ENCODE measurements at places on chromosomes 12 and 14. TPM values are rescaled to one million over a fixed set of nuclear protein-coding genes. Genes with fewer than 3 reads are reported as not detected.

LMNTD1 gene
- not detected for total RNA-seq

SPATA7 gene
- 3.3 TPM for total RNA-seq

SPIC gene
- not detected for total RNA-seq

ATF1 gene
- total RNA-seq, result 42.4 TPM

MEG3 gene
- total RNA-seq, result not detected

TAS2R9 gene
- total RNA-seq, result not detected

LRRC10 gene
- total RNA-seq, result not detected

SLC2A14 gene
- total RNA-seq, result 0.12 TPM

GRCh38 chr14:92556255-92556741 is 42.7 kb downstream of the RIN3 start:
- peaks cover 8% of the 10 kb centered on the region for H3K27me3 ChIP-seq
- no peak for DNase-seq
- H3K4me3 ChIP-seq, result no peak overlapping the region
- H3K27ac ChIP-seq, result no peak overlapping the region

GRCh38 chr12:15356951-15357364 is 34.6 kb downstream of the PTPRO start:
- no peak overlapping the region for H3K4me3 ChIP-seq
- H3K36me3 ChIP-seq, result no peaks in the 10 kb centered on the region
- no peaks in the 10 kb centered on the region for H3K4me1 ChIP-seq
- no peak for DNase-seq

DNA sequence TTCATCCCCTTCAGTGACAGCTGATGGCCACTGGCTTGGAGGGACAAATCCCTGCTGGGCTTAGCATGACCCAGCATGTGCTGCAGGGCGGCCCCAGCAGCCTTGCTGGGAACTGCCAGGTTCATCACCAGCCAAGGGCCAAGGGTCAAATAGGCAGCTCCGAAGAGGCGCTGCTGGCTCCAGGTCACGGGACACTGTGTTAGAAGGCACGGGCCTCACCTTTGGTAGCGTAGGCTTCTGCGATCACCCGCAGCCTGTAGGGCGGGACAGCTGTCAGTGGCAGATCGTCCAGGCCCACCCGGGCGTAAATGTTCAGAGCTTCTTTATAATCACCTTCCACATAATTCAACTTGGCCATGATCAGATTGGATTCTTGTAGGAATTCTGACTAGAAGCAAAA is 35.7 kb downstream of the TTC7B start:
- no peak for DNase-seq
- no peaks in the 10 kb centered on the region for H3K36me3 ChIP-seq
- no peak overlapping the region for H3K4me3 ChIP-seq
- H3K27me3 ChIP-seq, result no peaks in the 10 kb centered on the region

- no peaks in the 10 kb centered on the region for H3K4me1 ChIP-seq
- no peak overlapping the region for H3K27ac ChIP-seq
- no peak overlapping the region for H3K4me3 ChIP-seq
- no peaks in the 10 kb centered on the region for H3K36me3 ChIP-seq
- no peaks in the 10 kb centered on the region for H3K27me3 ChIP-seq
These were observed 884.9 kb upstream of the FOXG1 start for GRCh38 chr14:27881646-27882045.

DNA sequence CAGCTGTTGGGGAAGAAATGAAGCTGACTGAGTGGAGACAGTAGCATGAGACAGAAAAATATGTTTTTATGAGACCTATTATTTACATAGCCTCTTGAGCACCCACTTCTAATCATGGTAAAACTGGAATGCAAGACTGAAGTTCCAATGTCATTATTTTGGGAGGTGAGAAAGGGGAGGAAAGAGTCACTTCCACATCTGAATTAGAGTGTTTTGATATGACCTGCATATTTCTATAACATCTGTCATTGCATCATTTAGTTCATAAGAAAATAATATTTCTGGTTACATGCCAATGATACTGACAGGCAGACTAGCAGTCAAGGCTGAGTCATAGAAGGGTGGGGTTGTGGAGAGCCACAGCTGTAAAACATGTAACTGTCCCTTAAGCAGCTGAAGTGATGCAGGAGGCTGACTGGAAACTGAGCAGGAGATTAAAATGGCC is 26.7 kb downstream of the NTN4 start:
- no peak overlapping the region for H3K27ac ChIP-seq
- H3K4me3 ChIP-seq, result no peak overlapping the region
- no peaks in the 10 kb centered on the region for H3K36me3 ChIP-seq
- H3K4me1 ChIP-seq, result no peaks in the 10 kb centered on the region
- DNase-seq, result no peak
- peaks cover 14% of the 10 kb centered on the region for H3K27me3 ChIP-seq

DNA sequence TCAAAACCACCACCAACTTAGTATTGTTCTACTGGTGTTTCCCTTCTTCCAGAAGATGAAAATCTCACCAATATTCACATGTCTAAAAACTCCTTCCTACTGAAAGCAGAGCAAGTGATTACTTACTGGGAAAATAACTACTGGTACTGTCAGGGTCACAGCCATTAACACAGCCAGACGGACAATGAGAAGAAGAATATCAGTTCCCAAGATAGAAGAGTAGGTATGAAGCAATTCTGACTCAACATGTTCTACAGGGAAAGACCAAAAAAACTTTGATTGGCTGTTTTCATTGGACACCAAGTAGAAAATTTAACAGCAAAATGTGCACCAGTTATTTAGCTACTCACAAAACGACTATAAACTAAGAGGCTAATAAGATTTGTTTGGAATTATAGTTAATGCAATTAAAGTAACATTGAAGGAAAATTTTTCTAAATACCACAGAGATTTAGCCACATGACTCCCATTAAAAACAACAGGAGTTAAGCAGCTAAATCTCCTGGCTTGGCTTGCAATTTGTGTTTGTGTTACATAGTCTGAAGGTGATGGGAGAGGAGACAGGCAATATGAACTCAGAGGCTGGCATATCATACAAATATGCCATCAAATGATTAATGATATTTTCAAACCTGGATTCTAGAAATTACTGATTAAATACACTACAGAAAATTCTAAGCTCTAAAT is 9.5 kb downstream of the SLC38A2 start:
- peak overlapping the region; percentile 66 for H3K27ac ChIP-seq
- H3K36me3 ChIP-seq, result peaks cover 86% of the 10 kb centered on the region
- DNase-seq, result no peak
- H3K27me3 ChIP-seq, result no peaks in the 10 kb centered on the region

GRCh38 chr12:116213014-116213413 is 64.5 kb downstream of the MED13L start:
- DNase-seq, result no peak
- peaks cover 7% of the 10 kb centered on the region for H3K36me3 ChIP-seq
- no peak overlapping the region for H3K4me3 ChIP-seq

DNA sequence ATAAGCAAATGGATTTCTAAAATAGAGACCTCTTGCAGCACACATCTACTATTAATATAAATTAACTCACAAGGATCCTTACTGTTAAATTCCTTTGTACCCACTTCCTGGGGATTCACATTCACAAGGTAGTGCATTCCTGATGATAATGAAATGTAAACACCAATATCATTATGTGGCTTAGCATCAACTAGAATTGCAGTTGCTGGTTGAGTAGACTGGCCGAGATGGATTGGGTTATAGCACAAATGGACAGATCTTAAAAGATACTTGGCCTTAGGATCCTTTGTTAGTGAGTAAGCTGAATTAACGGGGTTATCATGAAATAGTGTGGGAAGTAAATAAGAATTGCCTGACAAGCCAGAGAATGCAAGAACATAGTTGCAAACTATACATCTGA is 369.1 kb downstream of the AEBP2 start:
- H3K4me1 ChIP-seq, result no peaks in the 10 kb centered on the region
- H3K36me3 ChIP-seq, result no peaks in the 10 kb centered on the region
- no peak overlapping the region for H3K4me3 ChIP-seq
- no peak for DNase-seq
- no peaks in the 10 kb centered on the region for H3K27me3 ChIP-seq

- no peaks in the 10 kb centered on the region for H3K27me3 ChIP-seq
- no peak overlapping the region for H3K27ac ChIP-seq
- H3K4me1 ChIP-seq, result no peaks in the 10 kb centered on the region
- no peak overlapping the region for H3K4me3 ChIP-seq
These were observed 103.0 kb downstream of the C12orf42 start for GRCh38 chr12:103392722-103393121.

DNA sequence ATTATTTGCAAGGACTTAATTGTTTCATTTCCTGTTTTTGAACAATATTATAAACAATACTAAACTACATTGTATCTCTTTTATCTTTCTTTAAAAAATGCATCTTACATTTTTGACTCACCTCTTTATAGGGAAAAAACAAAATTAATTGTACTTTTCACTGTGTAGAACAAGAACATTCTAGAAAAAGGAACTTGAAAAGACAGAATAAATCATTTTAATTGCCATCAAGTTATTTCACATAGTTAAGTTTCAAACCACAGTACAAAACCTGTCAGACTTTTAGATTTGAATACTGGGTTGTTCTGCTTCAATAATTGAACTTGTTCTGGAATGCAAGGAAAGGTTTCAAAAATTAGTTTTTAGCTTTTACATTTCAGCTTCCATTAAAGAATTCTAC is 50.0 kb downstream of the SLC38A6 start:
- peaks cover 13% of the 10 kb centered on the region for H3K4me1 ChIP-seq
- no peaks in the 10 kb centered on the region for H3K36me3 ChIP-seq
- no peak for DNase-seq
- H3K27me3 ChIP-seq, result no peaks in the 10 kb centered on the region
- no peak overlapping the region for H3K27ac ChIP-seq
- H3K4me3 ChIP-seq, result no peak overlapping the region

- no peak for DNase-seq
- H3K4me1 ChIP-seq, result peaks cover 8% of the 10 kb centered on the region
- no peak overlapping the region for H3K4me3 ChIP-seq
- H3K36me3 ChIP-seq, result no peaks in the 10 kb centered on the region
These were observed 3.2 kb downstream of the PLBD1 start for GRCh38 chr12:14564336-14564959.

GRCh38 chr12:109991586-109991985 is 4.6 kb downstream of the GIT2 start:
- no peak overlapping the region for H3K27ac ChIP-seq
- no peak overlapping the region for H3K4me3 ChIP-seq
- no peak for DNase-seq
- H3K36me3 ChIP-seq, result peaks cover 62% of the 10 kb centered on the region
- H3K27me3 ChIP-seq, result no peaks in the 10 kb centered on the region

- H3K4me1 ChIP-seq, result peaks cover 23% of the 10 kb centered on the region
- H3K4me3 ChIP-seq, result no peak overlapping the region
- H3K27ac ChIP-seq, result no peak overlapping the region
- H3K27me3 ChIP-seq, result peaks cover 7% of the 10 kb centered on the region
- H3K36me3 ChIP-seq, result no peaks in the 10 kb centered on the region
These were observed 4.9 kb downstream of the TMEM121 start for GRCh38 chr14:105531088-105531893.

DNA sequence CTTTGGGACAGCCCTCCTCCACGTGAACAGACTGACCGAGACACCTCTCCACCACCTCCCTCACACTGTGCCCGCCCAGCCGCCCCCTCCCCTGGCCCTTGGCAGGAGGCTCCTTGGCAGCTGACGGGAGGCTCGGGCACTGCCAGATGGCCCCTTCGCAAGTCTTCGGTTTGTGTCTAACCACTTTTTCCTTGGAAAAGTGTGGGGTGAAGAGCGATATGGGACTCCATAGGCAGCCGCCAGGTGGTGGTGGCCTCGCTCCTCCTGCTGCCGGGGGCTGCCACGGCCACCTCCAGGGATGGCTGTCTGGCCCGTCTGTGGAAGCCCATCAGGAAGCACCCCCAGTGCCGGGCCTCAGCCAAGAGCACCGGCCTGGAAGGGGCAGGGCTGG is 58.7 kb downstream of the LRCOL1 start:
- no peak for DNase-seq
- no peaks in the 10 kb centered on the region for H3K36me3 ChIP-seq
- H3K27me3 ChIP-seq, result no peaks in the 10 kb centered on the region
- no peak overlapping the region for H3K27ac ChIP-seq
- H3K4me1 ChIP-seq, result no peaks in the 10 kb centered on the region

DNA sequence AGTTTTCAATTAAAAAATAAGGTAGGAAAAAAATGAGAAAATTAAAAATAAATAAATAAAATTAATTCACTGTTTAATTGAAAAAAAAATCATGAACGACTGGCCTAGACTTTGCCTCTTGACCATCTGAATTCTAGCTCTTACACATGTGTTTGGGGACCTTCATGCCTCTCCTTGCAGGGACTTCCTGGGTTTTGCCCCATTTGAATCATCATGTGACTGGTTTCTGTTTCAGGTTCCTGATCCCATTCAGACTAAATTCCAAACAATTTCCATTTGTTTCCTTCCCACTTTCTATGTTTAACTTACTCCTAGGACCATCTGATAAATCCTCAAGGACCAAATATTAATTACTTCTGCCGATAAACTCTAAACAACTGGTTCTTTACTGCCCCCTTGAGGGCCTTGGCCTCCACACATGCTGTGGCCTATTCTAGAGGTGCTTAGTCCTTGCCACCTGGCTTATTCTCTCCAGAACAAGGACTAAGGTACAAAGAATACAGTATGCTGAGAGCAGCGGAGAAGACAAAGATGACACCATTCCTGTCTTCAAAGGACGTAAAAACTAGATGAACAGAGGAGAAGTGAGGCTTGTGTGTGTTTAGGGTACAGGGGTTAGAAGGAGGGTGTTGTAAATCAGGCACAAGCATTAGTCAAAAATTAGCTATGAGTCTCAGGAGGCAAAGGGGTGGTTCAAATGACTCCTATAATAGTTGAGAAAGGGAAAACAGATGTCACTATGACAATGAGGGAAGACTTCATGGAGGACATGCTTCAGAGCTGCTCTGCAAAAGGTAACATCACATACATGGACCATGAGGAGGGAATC is 125.8 kb upstream of the AVPR1A start:
- H3K36me3 ChIP-seq, result no peaks in the 10 kb centered on the region
- H3K27ac ChIP-seq, result no peak overlapping the region
- no peaks in the 10 kb centered on the region for H3K4me1 ChIP-seq
- peak; percentile 21 for DNase-seq
- H3K27me3 ChIP-seq, result no peaks in the 10 kb centered on the region

GRCh38 chr14:86430853-86431252 is 900.9 kb downstream of the FLRT2 start:
- H3K4me3 ChIP-seq, result no peak overlapping the region
- no peak for DNase-seq
- H3K4me1 ChIP-seq, result no peaks in the 10 kb centered on the region
- no peaks in the 10 kb centered on the region for H3K27me3 ChIP-seq
- no peaks in the 10 kb centered on the region for H3K36me3 ChIP-seq

DNA sequence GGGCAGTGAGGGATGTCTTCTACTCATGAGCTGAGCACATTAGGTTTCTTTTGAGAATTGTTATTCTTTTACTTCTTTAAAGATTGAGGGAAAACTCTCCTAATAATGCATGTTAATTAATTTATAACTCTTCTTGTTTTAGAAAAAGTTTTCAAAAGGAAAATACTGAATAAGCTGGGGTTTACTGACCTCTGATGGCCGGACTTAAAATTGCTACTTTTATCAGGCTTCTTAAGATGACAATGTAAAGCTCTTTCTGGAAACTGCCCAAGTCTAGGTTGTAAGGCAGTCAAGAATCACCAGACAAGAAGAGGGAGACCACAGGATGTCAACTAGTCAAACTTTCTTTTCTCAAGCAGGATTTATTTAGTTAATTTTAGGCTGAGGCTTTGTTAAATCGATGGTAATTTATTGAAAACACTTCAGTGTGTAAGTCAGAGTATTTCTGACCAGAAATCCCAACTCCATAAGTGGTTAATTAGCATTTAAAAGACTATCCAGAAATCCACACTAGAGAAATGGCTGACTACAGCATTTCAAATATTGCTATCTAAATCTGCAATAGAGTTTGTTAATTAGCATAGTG is 82.1 kb downstream of the AVPR1A start:
- no peaks in the 10 kb centered on the region for H3K4me1 ChIP-seq
- H3K27me3 ChIP-seq, result no peaks in the 10 kb centered on the region
- H3K27ac ChIP-seq, result no peak overlapping the region
- no peaks in the 10 kb centered on the region for H3K36me3 ChIP-seq

All from activated CD4-positive, alpha-beta T cell treated with anti-CD3 and anti-CD28 coated beads, Interleukin-2, amount 10 ng/mL, durations not matched to agents 7 days and 5 days (primary cell).